ENCODE measurements at places on chromosomes 16 and 17. TPM values are rescaled to one million over a fixed set of nuclear protein-coding genes. Genes with fewer than 3 reads are reported as not detected.

GRCh38 chr17:31650756-31651520 lies 208.1 kb downstream of the COPRS start:
- no peak for DNase-seq

Gene PLXDC1
- total RNA-seq = 0.67 TPM

- DNase-seq = no peak
Observed at GRCh38 chr17:49723423-49723822, 15.7 kb upstream of the SLC35B1 start.

Gene MYLK3
- not detected for total RNA-seq

DNA sequence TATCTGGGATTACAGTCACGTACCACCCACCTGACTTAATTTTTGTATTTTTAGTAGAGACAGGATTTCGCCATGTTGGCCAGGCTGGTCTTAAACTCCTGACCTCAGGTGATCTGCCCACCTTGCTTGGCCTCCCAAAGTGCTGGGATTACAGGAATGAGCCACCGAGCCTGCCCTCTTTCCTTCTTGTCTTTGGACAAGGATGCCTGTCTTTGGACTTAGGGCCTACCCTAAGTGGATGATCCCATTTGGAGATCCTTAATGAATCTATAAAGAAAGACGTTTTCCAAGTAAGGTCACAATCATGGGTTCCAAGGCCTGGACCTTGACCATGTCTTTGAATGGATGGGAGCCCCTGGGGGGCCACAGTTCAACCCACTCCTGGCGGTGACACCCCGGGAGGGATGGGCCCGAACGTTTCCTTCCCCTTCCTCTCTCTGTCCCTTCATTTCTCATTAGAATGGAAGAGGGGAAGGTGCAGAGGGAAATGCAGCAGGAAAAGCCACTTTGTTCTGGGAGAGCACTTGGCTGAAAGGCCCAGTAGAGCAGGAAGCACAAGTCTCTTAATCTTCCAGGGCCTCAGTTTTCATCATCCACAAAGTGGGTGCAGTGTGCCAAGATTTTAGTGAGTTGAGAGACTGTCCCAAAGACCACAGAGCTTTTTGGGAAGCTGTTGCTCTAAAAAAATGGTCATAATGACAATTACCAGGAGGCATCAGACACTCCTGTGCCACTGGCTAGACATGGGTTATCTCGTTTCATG lies 353.3 kb downstream of the SEC14L1 start:
- no peak for DNase-seq

Gene SPN
- total RNA-seq = 1.0 TPM

- DNase-seq = no peak
Observed at GRCh38 chr16:10517868-10518267, 62.5 kb downstream of the EMP2 start.

DNA sequence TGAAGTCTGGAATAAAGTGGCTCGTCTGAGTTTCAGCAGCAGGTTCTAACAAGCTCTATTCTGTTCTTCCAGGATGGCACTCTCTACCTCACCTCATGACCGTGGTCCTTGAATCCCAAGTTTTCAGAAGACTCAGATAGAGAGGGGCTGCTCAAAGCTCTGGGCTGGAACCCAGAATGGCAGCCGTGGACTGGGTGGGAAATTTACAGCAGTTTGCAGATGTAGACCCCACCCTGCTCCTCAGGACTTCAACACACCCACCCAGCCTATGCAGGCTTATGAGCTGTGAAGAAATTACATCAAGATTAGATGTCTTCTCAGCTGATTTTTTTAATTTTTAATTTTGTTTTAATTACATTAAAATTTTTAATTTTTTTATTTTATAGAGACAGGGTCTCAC lies 59.4 kb downstream of the METRNL start:
- no peak for DNase-seq

Gene CIITA
- total RNA-seq = 0.04 TPM

GRCh38 chr16:85168732-85169256 lies 56.5 kb upstream of the CIBAR2 start:
- no peak for DNase-seq

DNA sequence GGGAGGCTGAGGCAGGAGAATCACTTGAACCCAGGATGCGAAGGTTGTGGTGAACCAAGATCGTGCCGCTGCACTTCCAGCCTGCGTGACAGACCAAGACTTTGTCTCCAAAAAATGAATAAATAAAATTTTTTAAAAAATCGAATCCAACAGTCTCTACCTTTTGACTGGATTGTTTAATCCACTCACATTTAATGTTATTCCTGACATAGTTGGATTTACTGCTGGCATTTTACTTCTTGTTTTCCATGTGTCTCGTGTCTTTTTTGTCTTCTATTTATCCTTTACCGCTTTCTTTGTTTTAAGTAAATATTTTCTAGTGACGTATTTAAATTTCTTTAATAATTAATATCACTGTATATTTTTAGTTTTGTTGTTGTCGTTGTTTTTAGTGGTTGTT lies 5.4 kb upstream of the CES4A start:
- no peak for DNase-seq

GRCh38 chr17:8709006-8709405 lies 35.6 kb downstream of the CCDC42 start:
- DNase-seq = no peak

Gene METTL23
- 32.8 TPM for total RNA-seq

- no peak for DNase-seq
Observed at GRCh38 chr17:33120103-33120502, 128.5 kb downstream of the SPACA3 start.

DNA sequence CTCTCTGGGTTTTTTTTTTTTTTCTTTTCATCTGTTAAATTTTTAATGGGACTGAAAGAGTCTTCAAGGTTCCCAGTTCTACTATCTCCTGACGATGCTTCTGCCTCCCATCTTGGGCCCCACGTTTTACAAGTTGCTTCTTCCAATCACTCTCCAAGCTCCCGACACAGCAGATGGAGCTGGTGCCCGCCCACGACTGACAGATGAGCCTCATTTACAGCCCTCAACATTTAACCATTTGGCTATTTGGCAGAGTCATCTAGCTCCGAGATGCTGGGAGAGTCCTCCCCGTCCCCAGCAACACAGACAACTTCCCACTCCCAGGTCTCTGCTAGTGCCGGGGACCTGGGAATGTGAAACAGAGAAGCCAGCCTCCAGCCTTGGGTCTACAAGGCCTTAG lies 276.9 kb downstream of the SHISA9 start:
- DNase-seq = no peak

GRCh38 chr17:22193113-22193512 lies 500.8 kb downstream of the KCNJ18 start:
- DNase-seq = no peak

Gene CBX2
- total RNA-seq = 15.8 TPM

Gene CLDN9
- total RNA-seq = 1.0 TPM

Gene IRF8
- total RNA-seq = 2.2 TPM

- no peak for DNase-seq
Observed at GRCh38 chr17:28317966-28318758, 838 bp upstream of the TMEM97 start.

Gene SCPEP1
- 23.7 TPM for total RNA-seq

DNA sequence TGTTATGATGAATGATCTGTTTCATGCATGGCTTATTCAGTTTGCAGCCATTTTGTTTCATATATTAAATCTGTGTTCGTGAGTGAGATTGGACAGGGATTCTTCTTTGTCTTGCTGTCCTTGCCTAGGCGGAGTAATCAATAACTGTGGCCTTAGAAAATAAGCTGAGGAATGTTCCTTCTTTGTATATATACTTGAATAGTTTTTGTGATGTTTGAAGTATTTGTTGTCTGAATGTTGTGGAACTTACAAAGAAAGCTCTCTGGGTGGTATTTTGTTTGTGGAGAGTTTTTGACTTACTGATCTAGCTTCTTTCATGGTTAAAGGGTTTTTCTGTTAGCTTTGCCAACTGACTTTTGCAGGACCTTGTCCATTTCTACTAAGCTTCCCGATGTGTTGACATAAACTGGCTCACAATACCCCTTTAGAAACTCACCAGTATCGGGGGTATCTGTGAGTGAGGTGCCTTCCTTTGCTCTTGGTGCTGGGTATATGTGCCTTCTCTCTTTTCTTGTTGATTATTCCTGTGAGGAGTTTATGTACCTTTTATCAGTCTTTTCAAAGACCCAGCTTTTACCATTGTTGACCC lies 166.2 kb downstream of the RPTOR start:
- DNase-seq = no peak

Gene DNAH9
- 0.21 TPM for total RNA-seq

Measured in kidney epithelial cell (primary cell).